ENCODE measurements at places on chromosomes 7 and 10.

DNA sequence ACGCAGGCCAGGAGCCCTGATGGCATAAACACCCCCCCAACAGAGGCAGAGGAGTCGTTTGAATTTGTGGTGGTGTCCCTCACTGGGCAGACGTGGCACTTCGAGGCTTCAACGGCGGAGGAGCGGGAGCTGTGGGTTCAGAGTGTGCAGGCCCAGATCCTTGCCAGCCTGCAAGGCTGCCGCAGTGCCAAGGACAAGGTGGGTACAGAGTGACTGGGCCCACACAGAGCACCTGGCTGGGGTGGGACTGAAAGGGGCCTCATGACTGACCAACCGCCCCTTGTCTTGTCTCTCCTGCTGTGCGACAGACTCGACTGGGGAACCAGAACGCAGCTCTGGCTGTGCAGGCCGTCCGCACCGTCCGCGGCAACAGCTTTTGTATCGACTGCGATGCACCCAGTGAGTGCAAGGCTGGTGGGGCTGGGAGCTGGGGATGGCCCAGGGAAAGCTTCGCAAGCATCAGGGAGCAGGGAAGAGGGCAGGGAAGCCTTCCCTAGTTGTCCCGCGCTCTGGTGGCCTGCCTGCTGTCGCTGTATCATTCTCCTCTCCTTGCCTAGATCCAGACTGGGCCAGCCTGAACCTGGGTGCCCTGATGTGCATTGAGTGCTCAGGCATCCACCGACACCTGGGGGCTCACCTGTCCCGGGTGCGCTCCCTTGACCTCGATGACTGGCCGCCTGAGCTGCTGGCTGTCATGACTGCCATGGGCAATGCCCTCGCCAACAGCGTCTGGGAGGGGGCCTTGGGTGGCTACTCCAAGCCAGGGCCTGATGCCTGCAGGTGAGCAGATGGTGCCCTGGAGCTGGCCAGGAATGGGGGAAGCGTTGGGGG is 25.4 kb downstream of the GBX1 start:
- DNase-seq = no peak

- no peak for DNase-seq
Measured at GRCh38 chr10:86709396-86710185, 41.3 kb downstream of the LDB3 start.

- DNase-seq = no peak
Measured at GRCh38 chr10:49352323-49352722, 43.6 kb downstream of the DRGX start.

GRCh38 chr10:38050212-38050611 is 39.7 kb downstream of the ZNF33A start:
- DNase-seq = no peak

DNA sequence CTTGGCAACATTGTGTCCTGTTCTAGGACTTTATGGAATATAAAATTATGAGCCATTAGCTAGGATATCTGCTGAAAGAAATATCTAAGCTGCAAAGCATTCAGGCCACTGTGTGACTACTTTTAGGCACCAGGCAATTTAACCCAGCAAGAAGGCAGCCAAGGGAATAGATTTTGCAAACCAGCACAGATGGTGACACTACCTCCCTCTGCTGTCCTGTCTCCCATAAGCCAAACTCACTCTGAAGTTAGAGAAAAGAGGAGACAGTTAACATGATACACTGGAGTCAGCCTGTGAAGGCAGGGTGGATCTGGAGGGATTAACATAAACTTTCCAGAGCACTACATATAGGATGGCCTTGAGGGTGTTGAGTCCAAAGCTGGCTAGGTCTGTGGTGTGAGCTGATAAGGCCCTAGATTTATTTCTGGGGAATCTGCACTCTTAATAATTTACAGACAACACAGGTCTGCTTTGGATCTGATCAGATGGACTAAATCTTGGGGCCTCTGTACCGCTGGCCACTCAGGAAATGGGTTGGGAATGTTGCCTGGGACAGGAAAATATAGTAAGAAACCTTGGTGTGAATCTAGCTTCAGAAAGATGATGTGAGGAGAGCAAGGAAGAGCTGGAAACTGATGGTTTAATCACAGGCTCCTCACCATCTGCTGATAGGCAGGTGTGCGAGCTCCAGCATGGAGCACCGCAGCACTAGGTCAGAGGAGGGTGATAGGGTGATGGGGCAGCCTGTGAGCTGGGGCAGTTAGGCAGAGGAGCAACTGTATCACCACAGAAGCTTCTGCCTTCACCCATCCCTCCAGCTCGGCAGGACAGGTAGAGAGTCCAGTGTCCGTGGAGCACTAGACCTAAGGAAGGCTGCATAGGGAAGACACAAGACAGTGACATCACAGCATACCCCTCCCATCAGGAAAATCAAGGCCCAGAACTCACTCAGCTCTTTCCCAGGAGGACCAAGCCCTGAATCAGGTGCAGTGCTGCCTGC is 229.9 kb upstream of the PRSS1 start:
- DNase-seq = no peak

- DNase-seq = no peak
Measured at GRCh38 chr7:129126314-129126713, 18.2 kb upstream of the TSPAN33 start.

DNA sequence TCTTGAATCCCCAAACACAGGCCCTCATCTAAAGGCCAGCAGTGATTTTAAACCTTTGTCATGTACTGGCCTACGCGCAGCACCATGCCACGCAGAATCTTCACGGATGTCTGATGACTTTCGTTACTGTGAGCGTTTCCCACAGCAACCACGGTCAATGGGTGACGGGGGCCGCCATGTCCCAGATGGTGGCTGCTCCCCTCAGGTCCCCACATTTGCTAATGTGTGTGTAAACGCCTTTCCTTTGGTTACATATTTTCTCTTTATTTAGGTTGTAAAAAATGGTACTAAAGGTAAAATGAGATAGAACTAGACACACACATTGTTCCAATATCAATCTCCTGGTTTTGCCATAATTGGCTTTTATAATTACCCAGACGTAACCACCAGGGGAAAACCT is 551.8 kb downstream of the DNAJB6 start:
- DNase-seq = no peak

- DNase-seq = no peak
Measured at GRCh38 chr10:113480851-113481502, 71.9 kb upstream of the HABP2 start.

DNA sequence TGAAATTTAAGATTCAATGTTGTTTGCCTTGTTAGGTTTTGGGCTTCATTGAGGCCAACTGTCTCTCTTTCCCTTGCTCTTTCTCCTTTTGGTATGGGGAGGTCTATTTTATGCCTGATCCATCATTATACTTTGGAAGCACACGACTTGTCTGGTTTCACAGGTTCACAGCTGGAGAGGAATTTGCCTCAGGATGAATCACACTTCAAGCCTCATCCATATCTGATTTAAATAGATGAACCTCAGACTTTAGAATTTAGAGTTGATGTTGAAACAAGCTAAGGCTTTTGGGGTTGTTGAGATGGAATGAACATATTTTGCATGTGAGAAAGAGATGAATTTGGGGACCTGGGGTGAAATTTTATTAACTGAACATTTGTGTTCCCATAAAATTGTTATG is 150.5 kb upstream of the IGFBP3 start:
- no peak for DNase-seq

- no peak for DNase-seq
Measured at GRCh38 chr7:106768324-106768751, 96.7 kb upstream of the PIK3CG start.

- DNase-seq = no peak
Measured at GRCh38 chr7:113217314-113217713, 99.0 kb upstream of the SMIM30 start.

GRCh38 chr7:99195867-99196266 is 12.0 kb downstream of the KPNA7 start:
- DNase-seq = no peak

GRCh38 chr7:50142425-50143017 is 49.5 kb upstream of the ZPBP start:
- no peak for DNase-seq

- DNase-seq = no peak
Measured at GRCh38 chr7:26658389-26659084, 205.9 kb downstream of the SKAP2 start.

DNA sequence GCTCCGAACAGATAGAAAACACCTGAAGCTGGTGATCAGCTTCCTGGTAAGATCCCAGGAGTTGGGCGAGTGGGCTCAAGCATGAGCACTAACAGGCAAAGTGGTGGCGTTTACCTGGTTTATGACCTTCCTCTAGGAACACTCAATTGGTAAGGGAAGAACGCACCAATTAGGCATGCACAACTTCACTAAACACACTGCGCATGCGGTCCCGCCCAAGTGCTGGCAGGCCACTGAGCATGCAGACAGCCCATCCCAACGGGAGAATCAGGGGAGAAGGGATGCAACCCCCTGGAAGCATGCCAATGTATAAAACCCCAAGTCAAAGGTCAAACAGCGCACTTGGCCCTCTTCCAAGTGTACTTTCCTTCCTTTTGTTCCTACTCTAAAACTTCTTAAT is 70.4 kb downstream of the LYZL2 start:
- DNase-seq = no peak

- no peak for DNase-seq
Measured at GRCh38 chr7:158821171-158822031, 7.9 kb downstream of the ESYT2 start.

DNA sequence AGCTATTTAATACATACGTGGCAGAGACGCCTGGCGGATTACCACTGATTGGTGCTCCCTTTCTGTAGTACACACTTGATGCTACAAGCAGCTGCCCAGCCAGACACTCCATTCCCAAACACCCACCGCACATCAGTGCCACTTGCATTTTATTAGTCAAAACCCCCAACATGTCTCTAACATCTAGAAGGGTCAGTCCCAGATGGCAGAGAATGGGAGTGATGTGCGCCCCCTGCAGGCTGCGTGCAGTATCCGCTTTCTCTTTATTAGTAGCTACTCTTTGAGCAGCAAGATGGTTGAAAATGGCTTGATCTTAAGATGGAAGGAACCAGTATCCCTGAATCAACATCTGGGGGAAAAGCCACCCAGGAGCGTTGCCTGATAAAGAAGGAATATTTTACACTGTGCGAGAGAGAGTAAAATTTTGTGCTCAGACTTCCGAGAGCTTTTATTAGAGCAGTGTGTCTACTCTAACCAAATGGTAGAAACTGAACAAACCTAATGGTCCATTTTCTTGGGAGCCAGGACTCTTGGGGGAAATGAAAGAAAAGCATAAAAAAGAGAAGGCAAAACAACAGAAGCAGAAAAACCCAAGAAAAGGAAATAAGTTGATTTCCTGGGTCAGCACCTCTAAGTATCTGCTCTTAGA is 78.3 kb downstream of the ST8SIA6 start:
- DNase-seq = no peak

GRCh38 chr7:111018960-111019736 is 71.8 kb upstream of the LRRN3 start:
- no peak for DNase-seq

GRCh38 chr7:140009735-140010134 is 53.0 kb downstream of the PARP12 start:
- no peak for DNase-seq

GRCh38 chr7:10734595-10734994 is 239.1 kb upstream of the PHF14 start:
- DNase-seq = no peak

GRCh38 chr7:100867776-100868485 is 744 bp downstream of the TRIP6 start:
- DNase-seq = no peak

DNA sequence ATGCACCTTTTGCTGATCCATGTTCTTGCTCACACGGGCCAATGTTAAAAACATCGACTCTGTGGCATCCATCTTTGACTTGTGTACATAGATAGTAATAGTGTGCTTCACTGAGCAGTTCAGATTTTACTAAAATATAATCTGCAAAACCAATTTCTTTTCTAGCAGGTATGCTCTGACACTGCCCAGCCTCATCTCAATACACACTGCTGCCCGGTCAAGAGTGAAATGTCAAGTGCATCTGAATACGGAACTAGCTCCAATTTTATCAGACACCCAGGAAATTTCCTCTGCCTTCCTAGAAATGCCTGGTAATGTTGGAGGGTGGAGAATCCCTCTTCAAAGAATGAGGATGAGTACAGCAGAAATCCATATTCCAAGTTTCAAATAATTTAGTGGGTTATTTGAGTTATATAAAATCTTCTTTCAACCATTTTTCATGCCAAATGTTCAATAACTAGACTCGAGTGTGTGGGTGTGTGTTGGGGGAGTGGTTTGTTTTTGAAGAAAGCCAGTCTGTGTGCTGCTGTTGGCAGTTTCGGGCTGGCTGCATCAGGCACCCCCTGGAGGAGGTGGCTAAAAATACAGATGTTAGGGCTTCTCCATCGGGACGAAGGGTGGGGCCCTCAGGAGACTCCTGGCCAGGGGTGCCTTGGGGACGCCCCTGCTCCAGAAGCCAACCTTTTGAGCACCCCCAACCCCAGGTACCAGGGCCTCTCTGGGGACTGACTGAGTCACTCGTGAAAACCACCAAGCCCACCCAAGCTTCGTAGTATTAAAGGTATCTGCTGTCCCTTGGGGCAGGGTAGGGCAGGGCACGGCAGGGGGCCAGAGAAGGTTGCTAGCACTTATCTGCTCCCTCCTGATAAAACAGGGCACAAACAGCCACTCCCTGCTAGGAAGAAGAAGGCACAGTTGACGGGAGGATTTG is 15.4 kb downstream of the CTBP2 start:
- DNase-seq = no peak

DNA sequence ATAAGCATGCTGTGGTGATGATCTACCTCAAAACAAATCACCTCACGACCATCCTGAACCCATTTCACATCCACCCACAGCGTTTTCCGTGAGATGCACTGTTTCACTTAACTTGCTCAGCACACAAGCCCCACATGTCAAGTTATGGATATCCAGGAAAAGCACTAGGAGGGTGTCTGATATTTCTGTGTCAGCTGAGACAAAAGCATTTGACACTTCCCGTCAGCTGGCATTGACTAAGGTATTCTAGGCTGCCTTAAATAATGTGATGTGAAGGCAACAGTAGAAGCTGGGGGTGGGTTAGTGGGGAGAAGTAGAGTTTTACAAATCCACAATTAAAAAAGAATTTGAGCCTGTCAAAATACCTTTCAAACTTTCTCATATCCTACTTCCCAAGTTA is 68.7 kb upstream of the MDFIC start:
- no peak for DNase-seq

DNA sequence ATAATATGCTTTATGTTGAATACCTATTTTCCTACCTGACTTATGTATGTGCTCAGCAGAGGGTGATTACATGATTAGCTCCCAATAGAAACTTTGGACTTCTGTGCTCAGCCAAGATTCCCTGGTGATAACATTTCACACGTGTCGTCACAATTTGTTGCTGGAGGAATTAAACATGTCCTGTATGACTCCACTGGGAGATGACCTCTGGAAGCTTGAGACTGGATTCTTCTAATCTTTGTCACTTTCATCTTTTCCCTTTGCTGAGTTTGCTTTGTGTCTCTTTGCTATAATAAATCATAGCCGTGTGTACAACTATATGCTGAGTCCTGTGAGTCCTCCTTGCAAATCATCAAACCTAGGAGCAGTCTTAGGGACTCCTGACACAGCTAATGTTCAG is 120.9 kb upstream of the LRRTM3 start:
- no peak for DNase-seq

DNA sequence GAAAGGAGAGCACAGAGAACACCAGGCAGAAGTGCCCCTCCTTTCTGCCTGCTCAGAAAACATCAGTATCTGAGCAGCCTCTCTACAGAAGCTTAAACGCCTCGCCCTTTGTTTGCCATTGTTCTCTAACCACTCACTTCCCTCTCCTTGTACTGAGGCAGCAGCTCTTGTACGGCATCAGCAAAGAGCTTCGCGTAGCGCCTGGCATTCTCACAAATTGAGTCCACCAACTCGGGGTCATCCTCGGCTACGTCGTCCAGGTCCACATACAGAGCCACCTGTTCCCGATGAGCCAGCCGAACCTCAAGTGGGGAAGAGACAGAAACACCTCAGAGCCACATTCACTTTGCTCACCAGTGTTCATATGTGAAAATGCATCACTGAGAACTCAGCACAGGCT is 1.7 kb downstream of the MCM7 start:
- no peak for DNase-seq

GRCh38 chr7:38831259-38831996 is 77.6 kb downstream of the VPS41 start:
- DNase-seq = no peak
